ENCODE measurements at places on chromosomes 7 and 10.

- DNase-seq, result no peak
These were observed 667.1 kb downstream of the INHBA start for GRCh38 chr7:41035794-41036193.

- DNase-seq, result no peak
These were observed 1288.7 kb upstream of the SORCS1 start for GRCh38 chr10:108453166-108453565.

GRCh38 chr7:13988065-13988464 lies 1.4 kb downstream of the ETV1 start:
- DNase-seq, result no peak

DNA sequence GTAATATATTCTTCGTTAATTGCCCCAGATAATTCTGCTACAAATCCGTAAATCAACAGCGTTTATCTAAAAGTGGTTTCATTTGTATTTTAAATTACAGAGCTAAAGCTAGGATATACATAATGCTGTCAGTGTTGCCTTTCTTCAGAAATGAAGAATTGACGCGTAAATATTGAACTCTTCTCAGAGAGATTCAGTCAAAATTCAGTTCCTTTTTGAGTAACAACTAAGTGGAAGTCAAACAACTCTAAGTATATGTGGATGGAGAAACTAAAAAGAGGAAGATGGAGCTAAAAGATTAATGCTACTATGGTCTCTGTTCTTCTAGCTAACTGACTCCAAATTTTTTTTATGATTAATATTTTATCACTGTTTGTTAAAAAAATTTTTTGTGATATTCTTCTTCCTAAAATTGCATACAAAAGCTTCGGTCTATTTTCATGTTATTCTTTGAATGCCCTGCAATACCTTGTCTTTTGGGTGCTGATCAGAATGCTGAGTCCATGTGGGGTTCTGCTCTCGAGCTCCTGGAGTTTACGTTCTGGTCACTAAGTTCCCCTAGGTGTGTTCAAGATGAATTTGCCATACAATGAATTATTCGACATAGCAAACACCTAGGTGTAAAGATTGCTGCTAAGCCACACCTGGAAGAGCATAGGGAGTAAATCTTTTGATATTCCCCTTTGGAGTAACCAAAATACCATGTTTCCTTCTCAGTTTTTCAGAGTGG lies 20.7 kb downstream of the MDFIC start:
- no peak for DNase-seq

GRCh38 chr7:2134740-2135139 lies 98.0 kb downstream of the MAD1L1 start:
- DNase-seq, result no peak
